HCEC 1CT (cell line): ENCODE measurements at places on chromosomes 1 and 21.

DNA sequence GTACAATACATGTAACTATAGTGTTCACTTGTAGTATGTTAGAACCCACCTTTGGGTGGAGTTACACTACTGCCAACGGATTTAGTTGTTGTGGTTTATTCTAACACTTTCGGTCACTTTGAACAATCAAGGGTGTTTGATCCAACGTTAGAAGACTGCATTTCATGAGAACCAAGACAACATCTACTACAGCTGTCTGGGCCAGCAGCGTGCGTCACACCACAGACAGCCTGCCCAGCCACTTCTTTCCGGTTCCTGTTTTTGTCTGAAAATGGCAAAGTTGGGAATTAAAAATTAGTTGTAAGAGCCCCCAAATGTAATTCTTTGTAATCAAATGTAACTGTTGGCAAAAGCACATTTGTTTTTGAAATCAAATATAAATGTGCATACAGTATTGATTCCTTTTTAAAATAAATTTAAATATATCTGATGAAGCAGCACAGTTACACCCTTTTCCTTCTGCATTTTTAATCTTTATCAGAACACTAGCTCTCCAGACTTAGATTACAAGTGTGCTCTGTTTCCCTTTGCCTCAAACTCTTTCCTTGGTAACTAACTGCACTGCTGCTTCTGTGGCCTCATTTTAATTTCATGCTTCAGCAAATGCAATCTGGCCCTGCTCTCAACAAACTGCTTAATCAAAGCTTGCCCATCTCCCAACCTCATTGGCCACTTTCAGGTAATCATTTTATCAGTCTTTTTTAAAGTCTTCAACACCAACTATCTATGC, 86.6 kb upstream of the DPH5 start:
- DNase-seq: no peak

GRCh38 chr1:110309767-110310166, 29.4 kb upstream of the RBM15 start:
- DNase-seq: peak; percentile 60

DNA sequence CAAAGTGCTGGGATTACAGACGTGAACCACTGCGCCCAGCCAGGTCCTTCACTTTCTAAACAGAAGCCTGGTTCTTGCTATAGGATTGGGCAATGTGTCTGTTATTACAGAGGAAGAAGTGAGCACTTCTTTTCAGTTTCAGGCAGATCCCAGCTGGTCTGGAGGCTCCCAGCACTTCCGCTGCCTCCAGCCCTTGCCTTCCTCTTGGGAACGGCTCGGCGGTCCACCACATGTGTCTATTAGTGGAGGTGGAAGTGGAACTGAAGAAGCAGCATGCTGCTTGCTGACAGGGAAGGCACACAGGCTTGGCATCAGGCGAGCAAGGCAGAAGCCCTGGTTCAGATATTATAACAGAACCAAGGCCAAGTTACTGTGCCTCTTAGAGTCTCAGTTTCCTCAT, 17.0 kb downstream of the MKNK1 start:
- DNase-seq: no peak

DNA sequence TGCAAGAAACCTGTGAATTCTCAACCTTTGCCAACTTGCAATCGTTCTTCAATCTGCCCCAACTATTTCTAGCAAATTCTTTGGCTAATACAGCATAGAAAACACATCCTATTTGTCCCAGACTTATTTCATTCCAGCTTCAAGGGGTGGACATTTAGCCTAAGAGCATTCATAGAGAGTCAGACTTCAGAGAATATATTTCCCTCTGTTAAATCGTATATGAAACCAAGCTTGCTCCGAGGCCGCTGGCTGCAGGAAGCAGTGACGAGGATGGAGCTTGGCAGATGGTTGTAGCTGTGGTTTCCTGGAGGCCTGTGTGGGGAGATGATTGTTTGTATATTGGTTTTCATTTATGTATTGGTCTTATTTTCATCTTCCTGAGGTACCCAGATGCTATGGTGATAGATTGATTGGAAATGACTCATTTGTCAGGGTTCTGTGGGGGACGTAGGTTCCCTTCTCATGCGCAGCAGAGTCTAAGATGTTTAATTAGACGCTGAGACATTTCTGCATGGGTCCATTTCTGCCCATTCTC, 26.1 kb downstream of the MAN1C1 start:
- no peak for DNase-seq

- DNase-seq: no peak
Observed at GRCh38 chr1:198275597-198275996, 118.8 kb downstream of the NEK7 start.

DNA sequence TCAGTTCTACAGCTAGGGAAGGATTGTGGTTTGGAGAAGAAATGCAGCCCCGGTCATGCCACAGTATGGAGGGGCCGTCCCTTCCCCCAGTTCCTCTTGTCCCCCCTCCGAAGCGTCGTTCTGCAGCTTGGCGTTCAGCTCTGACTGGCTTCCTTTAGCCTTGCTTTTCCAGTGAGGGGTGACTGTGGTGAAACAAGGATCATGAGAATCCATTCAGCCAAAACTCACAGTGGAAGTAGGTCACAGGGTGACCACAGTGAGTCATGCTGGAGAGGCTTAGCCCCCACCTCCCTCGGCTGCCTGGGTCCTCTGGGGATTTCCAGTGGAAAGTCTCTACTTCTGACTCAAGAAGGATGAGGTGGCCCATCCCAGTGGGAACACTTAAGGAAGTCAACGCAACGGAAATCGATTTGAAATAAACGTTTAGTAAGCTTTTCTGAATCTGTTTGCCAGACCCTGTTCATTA, 37.3 kb upstream of the COL6A2 start:
- peak; percentile 97 for DNase-seq

DNA sequence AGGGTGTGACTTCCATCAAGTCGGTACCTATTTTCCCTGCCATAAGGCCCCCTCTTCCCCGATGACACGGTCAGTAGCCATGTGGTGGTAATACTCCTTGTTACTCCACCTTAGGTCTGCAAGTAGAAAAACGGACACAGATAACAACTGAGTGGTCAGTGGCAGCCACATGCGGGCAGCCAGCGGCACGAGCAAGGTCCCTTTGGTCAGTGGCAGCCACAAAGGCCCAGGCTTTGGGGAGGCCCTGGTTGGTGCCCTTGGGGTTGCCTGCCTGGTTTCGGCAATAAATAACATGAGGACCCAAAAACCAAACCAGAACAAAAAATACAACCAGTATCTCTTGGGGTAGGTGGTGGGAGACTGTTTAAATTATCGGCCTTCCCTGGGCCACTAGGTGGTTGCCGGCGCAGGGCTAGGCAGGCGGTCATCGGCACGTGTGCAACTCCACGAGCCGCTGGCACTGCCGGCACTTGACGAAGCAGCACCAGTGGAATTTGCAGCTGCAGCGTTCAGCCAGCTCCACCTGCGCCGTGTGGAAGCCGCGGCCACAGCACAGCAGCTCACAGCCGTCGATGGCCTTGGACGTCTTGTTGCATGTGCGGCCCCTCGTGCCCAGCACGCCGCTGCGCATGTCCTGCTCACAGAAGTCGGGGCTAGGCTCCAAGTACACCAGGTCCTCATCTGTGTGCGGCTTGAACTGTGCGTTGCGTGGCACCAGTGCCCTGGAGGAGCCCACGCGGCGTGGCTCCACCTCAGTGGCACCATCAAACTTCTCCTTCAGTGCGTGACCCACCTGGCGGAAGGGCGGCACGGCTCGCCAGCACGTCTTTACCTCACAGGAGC, 23.1 kb downstream of the WNT4 start:
- no peak for DNase-seq

GRCh38 chr1:11470912-11471311, 8.0 kb upstream of the DISP3 start:
- DNase-seq: no peak

- DNase-seq: no peak
Observed at GRCh38 chr1:12692967-12693782, 22.7 kb upstream of the AADACL3 start.

DNA sequence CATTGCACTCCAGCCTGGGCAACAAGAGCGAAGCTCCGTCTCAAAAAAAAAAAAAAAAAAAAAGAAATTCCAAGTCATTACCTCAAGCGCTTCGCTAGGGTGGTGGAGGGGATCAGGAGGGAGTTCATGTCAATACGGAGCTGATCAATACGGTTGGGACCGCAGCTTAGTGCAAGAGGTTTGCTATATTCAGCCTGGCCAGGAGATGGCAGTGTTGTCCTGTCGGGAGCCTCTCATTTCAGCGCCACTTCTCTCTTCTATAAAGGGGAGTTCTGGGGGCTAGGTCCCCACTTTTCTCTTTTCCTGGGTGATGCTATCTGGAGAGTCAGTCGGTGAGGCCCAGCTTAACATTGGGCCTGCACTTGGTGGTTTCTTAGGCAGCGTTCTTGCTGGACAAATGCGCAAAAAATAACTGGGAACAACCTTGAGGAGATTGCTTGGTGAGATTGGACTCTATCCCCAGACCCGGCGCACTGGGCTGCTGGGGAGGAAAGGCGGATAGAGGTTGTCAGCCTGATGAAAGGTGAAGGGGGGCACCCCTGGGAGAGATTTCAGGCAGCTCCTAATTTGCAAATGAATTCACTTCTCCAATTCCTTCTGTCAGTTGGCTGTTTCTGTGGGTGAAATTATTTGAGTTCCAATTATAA, 40.4 kb downstream of the KIAA0040 start:
- DNase-seq: peak; percentile 35

- no peak for DNase-seq
Observed at GRCh38 chr1:93729502-93729901, 47.9 kb upstream of the BCAR3 start.

DNA sequence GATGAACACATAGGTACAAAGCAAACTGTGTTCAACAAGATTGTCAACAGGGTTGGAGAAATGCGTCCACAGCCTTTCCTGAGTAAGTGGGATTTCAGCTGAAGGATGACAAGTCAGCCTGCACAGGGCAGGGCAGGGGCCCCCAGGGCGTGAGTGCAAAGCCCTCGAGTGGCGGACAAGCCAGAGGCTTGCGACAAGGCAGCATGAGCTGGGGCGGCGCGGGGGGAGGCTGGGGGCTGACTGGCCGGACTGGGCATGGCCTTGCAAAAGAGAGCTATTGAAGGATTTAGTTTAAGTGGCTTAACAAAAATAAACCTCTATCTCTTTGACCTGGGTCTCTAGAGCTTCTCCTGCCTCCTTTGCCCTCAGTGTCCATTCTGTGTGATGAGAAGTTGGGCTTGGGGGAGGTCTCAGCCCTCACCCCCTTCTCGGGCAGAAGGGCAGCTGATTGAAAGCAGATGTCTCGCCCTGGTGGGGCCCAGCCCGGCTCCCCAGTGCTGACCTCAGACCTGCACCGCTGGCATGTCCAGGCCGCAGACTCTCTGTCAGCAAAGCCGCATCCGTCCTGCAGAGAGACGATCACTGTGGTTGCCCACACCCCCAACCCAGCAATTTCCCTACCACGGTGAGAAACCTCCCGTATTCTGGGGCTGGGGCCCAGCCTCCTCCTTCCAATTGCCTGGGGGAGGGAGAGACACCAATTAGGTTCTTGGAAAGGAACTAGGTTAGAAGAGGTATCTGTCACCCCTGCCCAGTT, 24.3 kb upstream of the EPS8L3 start:
- no peak for DNase-seq

DNA sequence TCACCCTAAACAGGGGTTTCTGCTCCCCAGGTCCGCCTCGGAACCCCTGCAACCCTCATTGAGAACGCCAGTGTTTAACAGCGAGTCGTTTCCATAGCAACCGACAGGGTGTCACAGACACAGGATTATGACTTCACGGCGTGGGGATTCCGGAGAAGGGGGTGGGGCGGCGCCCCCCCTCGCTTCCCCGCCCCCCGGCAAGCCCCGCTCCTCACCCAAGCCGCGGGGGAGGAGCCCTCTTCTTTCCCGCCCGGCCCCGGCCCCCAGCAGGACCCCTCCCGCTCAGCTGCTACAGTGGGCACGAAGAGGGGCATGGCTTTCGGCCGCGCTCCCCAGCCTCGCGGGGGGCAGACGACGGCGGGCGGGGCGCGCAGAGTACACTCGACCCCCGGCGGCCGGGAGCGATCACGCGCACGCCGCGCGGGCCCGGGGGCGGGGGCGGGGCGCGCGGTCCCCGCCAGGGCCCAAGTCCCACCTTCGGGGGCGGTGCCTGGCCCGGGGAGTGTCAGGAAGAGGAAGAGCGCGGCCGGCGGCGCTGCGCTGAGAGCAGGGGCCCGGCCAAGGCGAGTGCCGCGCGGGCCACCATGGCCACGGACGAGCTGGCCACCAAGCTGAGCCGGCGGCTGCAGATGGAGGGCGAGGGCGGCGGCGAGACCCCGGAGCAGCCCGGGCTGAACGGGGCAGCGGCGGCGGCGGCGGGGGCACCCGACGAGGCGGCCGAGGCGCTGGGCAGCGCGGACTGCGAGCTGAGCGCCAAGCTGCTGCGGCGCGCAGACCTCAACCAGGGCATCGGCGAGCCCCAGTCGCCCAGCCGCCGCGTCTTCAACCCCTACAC, at the start of gene EFHD2:
TSS of gene EFHD2 (plus strand) at position 501 of the 835 bp plus-strand sequence. CDS start at position 585, 84 bp downstream.
- DNase-seq: peak; percentile 70

GRCh38 chr1:66940981-66941380, 16.2 kb downstream of the MIER1 start:
- DNase-seq: peak; percentile 66

- no peak for DNase-seq
Observed at GRCh38 chr21:34987501-34988072, 61.5 kb downstream of the RUNX1 start.

DNA sequence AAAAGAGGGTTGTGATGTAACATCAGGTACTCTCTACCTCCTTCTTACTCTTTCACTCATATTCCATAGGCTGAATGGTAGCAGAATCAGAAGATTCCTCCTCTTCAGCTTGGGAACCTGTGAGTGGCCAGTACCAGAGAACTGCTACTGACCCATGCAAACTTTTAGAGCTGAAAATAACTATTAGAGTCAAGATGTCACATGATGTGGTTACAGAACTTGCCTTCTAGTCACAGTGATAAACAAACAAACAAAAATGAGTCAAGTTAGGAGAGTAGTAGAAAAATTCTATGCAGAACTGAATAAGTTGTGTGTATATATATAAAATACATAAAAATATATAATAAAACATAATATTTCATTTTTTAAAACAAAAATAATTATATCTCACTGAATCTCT, 47.6 kb upstream of the RGS1 start:
- peak; percentile 39 for DNase-seq

GRCh38 chr1:209076688-209077087, 506.8 kb upstream of the CAMK1G start:
- no peak for DNase-seq

GRCh38 chr1:162200096-162200847, 130.8 kb downstream of the NOS1AP start:
- DNase-seq: no peak

GRCh38 chr1:153293480-153293775, 19.3 kb downstream of the PGLYRP3 start:
- no peak for DNase-seq

- no peak for DNase-seq
Observed at GRCh38 chr1:55987491-55988249, 591.7 kb downstream of the PLPP3 start.

GRCh38 chr1:209882942-209883340, 55.1 kb upstream of the SYT14 start:
- no peak for DNase-seq

GRCh38 chr1:36007741-36008140, 76.2 kb upstream of the TEKT2 start:
- DNase-seq: no peak

- DNase-seq: no peak
Observed at GRCh38 chr1:225677350-225678124, 24.6 kb upstream of the ENAH start.

- no peak for DNase-seq
Observed at GRCh38 chr1:209229494-209230061, 353.9 kb upstream of the CAMK1G start.

GRCh38 chr1:47030170-47030805, 6.8 kb downstream of the CYP4X1 start:
- DNase-seq: no peak
